ENCODE measurements at places on chromosomes 6 and 20. TPM values are rescaled to one million over a fixed set of nuclear protein-coding genes. Genes with fewer than 3 reads are reported as not detected.

SLC4A11 gene
- 0.68 TPM for total RNA-seq

WFDC10B gene
- not detected for total RNA-seq

RNF39 gene
- not detected for total RNA-seq

RNF144B gene
- 10.5 TPM for total RNA-seq

GSTA3 gene
- total RNA-seq: not detected

CNKSR3 gene
- total RNA-seq: not detected

MLN gene
- total RNA-seq: not detected

ADRM1 gene
- 81.4 TPM for total RNA-seq

CCND3 gene
- total RNA-seq: 438 TPM

SLC17A1 gene
- total RNA-seq: 0.27 TPM

ATXN1 gene
- total RNA-seq: 90.4 TPM

DNA sequence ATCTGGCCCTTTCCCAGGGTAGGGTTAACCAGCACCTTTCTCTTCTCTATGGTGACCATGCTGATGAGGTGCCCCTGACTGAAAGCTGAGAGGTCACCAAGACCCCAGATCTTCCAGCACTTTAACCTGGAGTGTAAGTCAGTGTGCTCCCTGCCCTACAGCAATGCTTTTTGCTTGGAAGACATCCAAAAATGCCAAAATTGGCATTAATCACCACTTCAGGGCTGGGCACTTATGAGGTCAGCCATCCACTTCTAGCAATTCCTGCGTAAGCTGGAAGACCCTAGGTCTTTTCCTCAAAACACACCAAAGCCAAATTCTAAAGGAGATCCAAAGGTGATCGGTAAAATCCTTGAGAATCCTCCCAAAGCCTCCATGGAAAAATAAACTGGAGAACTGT lies 81.2 kb upstream of the LOC128125822 start:
- H3K4me1 ChIP-seq: no peaks in the 10 kb centered on the region
- DNase-seq: no peak
- H3K4me3 ChIP-seq: no peak overlapping the region
- H3K27me3 ChIP-seq: no peaks in the 10 kb centered on the region

DNA sequence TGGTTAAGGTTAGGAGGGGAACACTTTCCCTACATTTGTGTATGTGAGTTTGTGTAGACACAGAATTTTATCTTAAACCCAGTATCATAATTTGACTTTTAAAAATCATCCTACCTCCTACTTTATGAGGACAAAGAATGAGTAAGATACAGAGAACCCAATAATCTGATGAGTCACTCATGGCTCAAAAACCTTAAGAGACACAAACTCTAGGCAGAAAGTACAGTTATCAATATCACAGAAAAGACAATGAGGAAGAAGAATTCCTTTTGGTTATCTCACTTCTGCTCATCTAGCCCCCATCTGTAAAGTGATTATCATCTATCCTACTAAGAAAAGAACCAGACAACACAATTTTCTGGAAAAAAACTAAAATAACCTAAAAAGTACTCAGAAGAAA lies 87.7 kb downstream of the EPB41L2 start:
- no peak overlapping the region for H3K4me3 ChIP-seq
- no peak for DNase-seq
- H3K4me1 ChIP-seq: no peaks in the 10 kb centered on the region
- H3K27ac ChIP-seq: no peak overlapping the region
- no peaks in the 10 kb centered on the region for H3K36me3 ChIP-seq

GRCh38 chr20:6178537-6178936 lies 55.7 kb upstream of the FERMT1 start:
- H3K4me1 ChIP-seq: no peaks in the 10 kb centered on the region
- H3K27me3 ChIP-seq: no peaks in the 10 kb centered on the region
- no peaks in the 10 kb centered on the region for H3K36me3 ChIP-seq
- H3K27ac ChIP-seq: no peak overlapping the region
- DNase-seq: no peak

GRCh38 chr6:129792049-129792448 lies 69.1 kb downstream of the TMEM244 start:
- DNase-seq: no peak
- no peak overlapping the region for H3K27ac ChIP-seq
- H3K36me3 ChIP-seq: no peaks in the 10 kb centered on the region

GRCh38 chr6:140872885-140873284 lies 1259.8 kb upstream of the GJE1 start:
- no peak for DNase-seq
- H3K27me3 ChIP-seq: no peaks in the 10 kb centered on the region
- no peak overlapping the region for H3K4me3 ChIP-seq
- H3K36me3 ChIP-seq: no peaks in the 10 kb centered on the region

- no peak overlapping the region for H3K4me3 ChIP-seq
- no peak overlapping the region for H3K27ac ChIP-seq
- no peak for DNase-seq
- no peaks in the 10 kb centered on the region for H3K4me1 ChIP-seq
Measured at GRCh38 chr6:101912311-101912710, 518.8 kb downstream of the GRIK2 start.

DNA sequence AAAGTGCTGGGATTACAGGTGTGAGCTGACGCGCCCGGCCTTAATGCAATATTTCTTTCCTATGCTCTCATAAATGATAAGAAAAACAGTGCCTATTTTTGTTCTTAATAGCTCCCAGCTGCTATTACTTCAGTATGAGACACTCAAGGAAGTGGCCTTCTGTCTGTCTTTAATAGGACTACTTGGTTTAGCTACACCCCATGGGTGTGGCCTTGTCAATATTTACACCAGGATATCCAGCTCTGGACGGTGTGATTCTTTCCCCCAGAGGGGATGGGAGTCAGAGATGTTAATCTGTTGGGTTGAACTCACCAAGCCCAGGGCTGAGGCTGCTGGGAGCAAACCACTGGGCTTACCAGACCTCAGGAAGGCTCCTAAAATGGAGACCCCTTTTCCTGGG lies 134.2 kb downstream of the CEP57L1 start:
- H3K4me3 ChIP-seq: no peak overlapping the region
- no peaks in the 10 kb centered on the region for H3K4me1 ChIP-seq
- DNase-seq: no peak
- no peak overlapping the region for H3K27ac ChIP-seq

GRCh38 chr6:168601546-168601945 lies 160.6 kb downstream of the SMOC2 start:
- no peak overlapping the region for H3K27ac ChIP-seq
- H3K27me3 ChIP-seq: no peaks in the 10 kb centered on the region
- DNase-seq: no peak
- H3K36me3 ChIP-seq: no peaks in the 10 kb centered on the region

GRCh38 chr6:106973836-106974335 lies 643 bp downstream of the CD24 start:
- H3K27ac ChIP-seq: peak overlapping the region; percentile 38
- H3K27me3 ChIP-seq: peaks cover 17% of the 10 kb centered on the region
- H3K36me3 ChIP-seq: no peaks in the 10 kb centered on the region
- peaks cover 16% of the 10 kb centered on the region for H3K4me1 ChIP-seq

DNA sequence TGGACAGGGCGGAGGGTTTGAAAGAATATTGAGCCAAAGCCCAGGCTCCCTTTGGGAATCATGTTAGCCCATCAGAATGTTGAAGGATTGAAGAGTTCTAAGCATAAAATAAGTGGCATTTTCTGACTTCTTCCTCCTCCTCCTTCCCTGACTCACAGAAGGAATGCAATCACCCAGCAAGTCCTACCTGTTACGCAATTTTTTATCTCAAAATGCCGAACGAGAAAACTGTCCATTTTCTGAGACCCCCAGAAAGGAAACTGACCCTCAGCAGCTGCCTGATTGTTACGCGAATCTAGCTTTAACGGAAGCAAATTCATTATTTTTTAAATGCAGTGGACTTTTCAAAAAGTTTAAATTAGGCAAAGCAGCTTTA lies 4.7 kb upstream of the DNAJC5 start:
- no peak for DNase-seq
- H3K27ac ChIP-seq: no peak overlapping the region
- peaks cover 37% of the 10 kb centered on the region for H3K36me3 ChIP-seq

- no peak overlapping the region for H3K27ac ChIP-seq
- H3K27me3 ChIP-seq: no peaks in the 10 kb centered on the region
- no peaks in the 10 kb centered on the region for H3K36me3 ChIP-seq
- no peaks in the 10 kb centered on the region for H3K4me1 ChIP-seq
- DNase-seq: no peak
Measured at GRCh38 chr6:112557435-112557834, 210.3 kb downstream of the RFPL4B start.

- no peak overlapping the region for H3K4me3 ChIP-seq
- no peak for DNase-seq
- no peaks in the 10 kb centered on the region for H3K27me3 ChIP-seq
Measured at GRCh38 chr6:169075211-169075914, 178.3 kb downstream of the THBS2 start.

DNA sequence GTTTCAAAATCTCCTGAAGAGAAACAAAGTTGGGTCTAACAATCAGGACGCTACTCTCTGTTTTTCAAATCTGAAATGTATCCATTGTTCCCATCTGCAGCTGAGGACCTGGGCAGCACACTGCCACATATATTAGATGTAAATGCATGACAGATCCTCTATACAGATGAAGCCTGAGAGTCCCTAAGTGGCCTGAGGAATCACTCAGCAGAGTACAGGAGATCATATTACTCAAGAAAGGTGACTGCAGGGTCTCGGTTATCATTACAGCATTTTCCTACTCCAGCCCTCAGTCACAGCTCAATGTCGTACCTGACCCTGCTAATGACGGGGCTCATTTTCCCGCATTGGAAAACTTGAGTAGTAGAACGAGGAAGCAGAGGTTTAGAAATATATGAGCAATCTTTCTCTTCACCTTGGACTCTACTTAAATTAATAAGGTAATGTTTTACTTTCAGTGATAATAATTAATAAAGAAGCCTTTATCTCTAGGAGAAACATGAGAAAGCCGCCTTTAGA lies 256.2 kb upstream of the IRAK1BP1 start:
- no peak overlapping the region for H3K4me3 ChIP-seq
- no peaks in the 10 kb centered on the region for H3K4me1 ChIP-seq
- DNase-seq: no peak

GRCh38 chr6:118444796-118445195 lies 103.3 kb upstream of the PLN start:
- no peaks in the 10 kb centered on the region for H3K4me1 ChIP-seq
- no peaks in the 10 kb centered on the region for H3K27me3 ChIP-seq
- no peak overlapping the region for H3K4me3 ChIP-seq
- no peak for DNase-seq
- no peak overlapping the region for H3K27ac ChIP-seq

- no peak overlapping the region for H3K27ac ChIP-seq
- no peak for DNase-seq
- H3K4me3 ChIP-seq: no peak overlapping the region
- no peaks in the 10 kb centered on the region for H3K4me1 ChIP-seq
- H3K36me3 ChIP-seq: no peaks in the 10 kb centered on the region
- H3K27me3 ChIP-seq: no peaks in the 10 kb centered on the region
Measured at GRCh38 chr6:112563368-112563767, 216.2 kb downstream of the RFPL4B start.

DNA sequence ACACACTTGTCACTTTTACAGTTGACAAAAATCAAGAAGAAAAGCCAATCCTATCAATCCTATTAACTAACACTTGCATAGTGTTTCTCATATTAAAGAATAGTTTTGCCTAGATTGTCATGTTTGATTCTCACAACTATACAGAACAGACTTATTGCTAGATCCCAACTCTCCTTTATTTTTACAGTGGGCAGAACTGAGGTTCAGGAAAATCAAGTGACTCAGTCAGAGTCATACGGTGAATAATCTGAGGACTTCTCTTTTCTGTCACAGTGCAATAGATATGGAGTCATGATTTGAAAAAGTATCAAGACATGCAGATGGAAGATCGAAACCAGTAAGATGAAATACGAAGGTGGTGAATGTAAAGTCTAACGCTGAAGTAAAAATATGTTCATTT lies 195.1 kb upstream of the CITED2 start:
- DNase-seq: no peak
- H3K4me1 ChIP-seq: no peaks in the 10 kb centered on the region
- H3K27ac ChIP-seq: no peak overlapping the region
- no peaks in the 10 kb centered on the region for H3K27me3 ChIP-seq

GRCh38 chr20:48238781-48239180 lies 453.5 kb upstream of the SULF2 start:
- H3K27ac ChIP-seq: no peak overlapping the region
- H3K4me1 ChIP-seq: no peaks in the 10 kb centered on the region
- no peak for DNase-seq
- H3K27me3 ChIP-seq: no peaks in the 10 kb centered on the region
- H3K36me3 ChIP-seq: no peaks in the 10 kb centered on the region

GRCh38 chr6:147361311-147361981 lies 147.0 kb upstream of the SAMD5 start:
- H3K27ac ChIP-seq: no peak overlapping the region
- H3K27me3 ChIP-seq: no peaks in the 10 kb centered on the region
- peaks cover 42% of the 10 kb centered on the region for H3K36me3 ChIP-seq
- no peak for DNase-seq

- no peaks in the 10 kb centered on the region for H3K36me3 ChIP-seq
- no peak for DNase-seq
- no peaks in the 10 kb centered on the region for H3K4me1 ChIP-seq
- no peak overlapping the region for H3K27ac ChIP-seq
- no peak overlapping the region for H3K4me3 ChIP-seq
Measured at GRCh38 chr6:160222491-160222890, 36.1 kb downstream of the SLC22A2 start.

DNA sequence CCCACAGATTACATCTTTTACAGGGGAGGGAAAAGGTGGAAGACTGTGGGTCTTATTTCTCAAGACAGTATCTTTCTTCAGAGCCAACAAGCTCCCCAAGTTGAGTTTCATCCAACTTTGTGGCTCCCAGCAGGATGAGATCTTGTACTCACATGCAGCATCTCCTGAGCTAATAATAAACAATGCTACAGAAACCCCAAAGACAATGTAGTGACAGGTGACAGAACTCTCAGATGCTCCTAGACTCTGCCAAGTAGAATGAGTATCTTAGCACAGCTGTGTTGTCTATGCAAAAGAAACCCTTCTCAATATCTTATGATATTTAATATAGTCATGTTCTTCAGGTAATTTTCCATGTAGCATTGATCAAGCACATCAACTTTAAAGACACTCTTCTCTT lies 90.0 kb downstream of the TBX18 start:
- no peak for DNase-seq
- no peaks in the 10 kb centered on the region for H3K4me1 ChIP-seq
- no peaks in the 10 kb centered on the region for H3K36me3 ChIP-seq
- no peak overlapping the region for H3K27ac ChIP-seq
- no peak overlapping the region for H3K4me3 ChIP-seq
- no peaks in the 10 kb centered on the region for H3K27me3 ChIP-seq
